ENCODE measurements at places on chromosomes 3 and 15.

- DNase-seq, result no peak
Observed at GRCh38 chr3:187567661-187568121, 102.5 kb downstream of the SST start.

DNA sequence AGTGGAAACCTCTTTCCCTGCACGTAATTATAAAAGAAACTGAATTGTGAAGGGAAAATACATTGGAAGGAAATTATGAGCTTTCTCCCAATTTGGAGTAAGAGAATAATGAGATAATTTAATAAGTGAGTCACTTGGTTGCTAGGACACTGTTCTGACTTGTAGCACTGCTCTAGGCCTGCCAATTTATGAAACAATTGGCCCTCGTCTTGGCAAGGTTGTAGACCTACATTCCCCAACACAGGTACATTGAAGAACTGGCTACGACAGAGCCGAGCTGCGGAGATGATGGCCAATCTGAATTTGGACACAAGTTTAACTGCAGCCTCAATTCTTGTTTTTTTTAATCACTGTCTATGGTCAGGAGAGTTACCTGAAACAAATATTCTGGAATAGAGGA is 674.1 kb downstream of the MECOM start:
- DNase-seq, result no peak

DNA sequence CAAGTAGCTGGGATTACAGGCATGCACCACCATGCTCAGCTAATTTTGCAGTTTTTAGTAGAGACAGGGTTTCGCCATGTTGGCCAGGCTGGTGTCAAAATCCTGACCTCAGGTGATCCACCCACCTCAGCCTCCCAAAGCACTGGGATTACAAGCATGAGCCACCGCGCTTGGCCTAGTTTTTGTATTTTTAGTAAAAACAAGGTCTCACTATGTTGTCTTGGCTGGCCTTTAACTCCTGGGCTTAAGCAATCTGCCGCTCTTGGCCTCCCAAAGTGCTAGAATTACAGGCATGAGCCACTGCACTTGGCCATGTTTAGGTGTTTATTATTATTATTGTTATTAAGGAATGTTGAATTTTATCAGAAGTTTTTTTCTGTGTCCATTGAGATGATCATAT is 14.7 kb downstream of the IL16 start:
- DNase-seq, result no peak

- DNase-seq, result no peak
Observed at GRCh38 chr3:104526901-104527401, 839.8 kb upstream of the ALCAM start.

DNA sequence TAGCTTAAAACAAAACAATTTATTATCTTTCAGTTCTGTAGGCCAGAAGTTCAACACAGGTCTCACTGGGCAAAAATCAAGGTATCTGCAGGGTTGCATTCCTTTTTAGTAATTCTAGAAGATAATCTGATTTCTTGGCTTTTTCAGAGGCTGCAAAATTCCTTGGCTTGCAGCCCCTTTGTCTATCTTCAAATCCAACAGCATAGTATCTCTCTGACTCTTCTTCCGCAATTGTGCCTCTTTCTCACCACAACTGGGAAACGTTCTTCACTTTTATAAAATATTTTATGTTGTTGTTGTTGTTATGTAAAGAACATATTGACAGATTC is 218.7 kb downstream of the STXBP5L start:
- no peak for DNase-seq

DNA sequence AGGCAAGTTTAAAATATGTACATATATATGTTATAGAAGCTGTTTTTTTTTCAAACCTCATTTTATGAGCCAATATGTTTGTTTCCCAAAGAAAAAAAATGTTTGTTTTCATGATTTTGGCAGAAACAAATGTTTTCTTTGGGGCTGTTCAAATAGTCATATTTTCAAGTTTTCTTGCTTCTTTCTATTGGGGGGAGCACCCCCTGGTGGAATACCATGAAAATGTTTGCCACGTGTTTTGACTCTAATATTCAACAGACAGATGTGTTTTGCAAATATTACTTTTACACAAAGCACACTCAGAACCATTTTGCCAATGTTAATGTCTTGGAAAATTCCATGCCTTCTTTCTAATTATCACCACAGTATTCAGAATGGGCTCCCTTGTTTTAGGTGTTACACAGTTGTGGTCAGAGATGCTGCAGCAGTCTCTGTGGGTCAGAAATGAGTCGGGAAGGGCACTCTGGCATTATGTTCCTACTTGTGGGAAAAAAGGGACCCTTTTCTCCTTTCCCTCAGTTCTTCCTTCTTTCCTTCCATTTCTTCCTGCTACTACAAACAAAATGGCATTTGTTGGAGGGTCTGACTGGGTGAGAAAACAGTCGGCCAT is 817.0 kb downstream of the TUSC7 start:
- peak; percentile 30 for DNase-seq

DNA sequence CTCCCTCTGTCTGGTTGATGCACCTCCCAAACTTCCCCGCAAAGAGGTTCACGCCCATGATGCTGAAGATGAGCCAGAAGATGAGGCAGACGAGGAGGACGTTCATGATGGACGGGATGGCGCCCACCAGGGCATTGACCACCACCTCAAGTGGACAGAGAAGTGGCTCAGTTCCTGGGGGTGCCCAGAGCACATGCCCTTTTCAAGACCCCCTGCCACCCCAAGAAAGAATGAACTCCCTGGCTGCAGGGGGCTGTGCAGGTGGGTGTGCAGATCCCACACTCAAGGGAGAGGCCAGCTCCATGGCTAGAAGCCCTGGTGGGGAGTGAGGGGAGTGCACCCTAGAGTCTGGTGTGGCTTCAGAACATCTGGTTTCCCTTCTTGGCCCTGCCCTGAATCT is 64.1 kb downstream of the EXOG start:
- DNase-seq, result peak; percentile 4

GRCh38 chr15:80098341-80098740 is 38.9 kb downstream of the ZFAND6 start:
- no peak for DNase-seq

DNA sequence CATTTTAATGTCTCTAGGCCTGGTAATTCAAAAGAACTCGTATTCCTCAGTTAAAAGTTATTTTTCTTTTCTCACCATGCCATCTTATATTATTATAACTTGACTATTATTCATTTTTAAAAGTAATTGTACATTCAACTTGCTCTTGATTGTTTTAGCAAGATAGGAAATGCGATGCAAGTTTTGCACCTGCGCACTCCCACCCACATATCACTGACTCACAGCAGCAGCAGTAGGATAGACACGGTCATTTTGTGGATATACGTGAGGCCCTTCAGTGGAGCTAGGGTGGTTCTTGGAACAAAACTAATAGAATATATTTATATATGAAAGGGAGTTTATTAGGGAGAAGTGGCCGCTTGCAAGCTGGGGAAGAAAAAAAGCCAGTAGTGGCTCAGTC is 95.5 kb upstream of the UBE3A start:
- no peak for DNase-seq

DNA sequence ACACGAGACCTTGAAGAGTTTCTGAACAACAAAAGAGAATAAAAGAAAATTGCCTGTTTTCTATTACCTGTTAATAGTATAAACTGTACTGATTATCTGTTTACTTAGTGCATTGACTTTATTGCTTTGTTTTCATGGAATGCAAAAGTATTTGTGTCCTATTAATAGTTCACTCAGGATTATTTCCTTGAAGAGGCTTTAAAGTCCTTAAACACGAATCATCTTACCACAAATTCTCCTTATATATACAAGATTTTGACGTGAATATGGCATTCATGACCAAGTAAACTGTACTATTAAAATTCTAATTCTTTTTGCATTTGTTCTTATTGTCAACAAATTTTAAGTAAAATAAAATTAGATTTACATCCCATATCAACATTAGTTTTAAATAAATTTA is 513.0 kb downstream of the NTRK3 start:
- no peak for DNase-seq

GRCh38 chr3:53225651-53226050 is 30.2 kb downstream of the TKT start:
- DNase-seq, result no peak

- peak; percentile 71 for DNase-seq
Observed at GRCh38 chr3:177213801-177214535, 16.7 kb upstream of the TBL1XR1 start.

- no peak for DNase-seq
Observed at GRCh38 chr3:43797794-43798193, 107.1 kb downstream of the ABHD5 start.

GRCh38 chr3:69944931-69945493 is 54.5 kb upstream of the SAMMSON start:
- DNase-seq, result no peak

GRCh38 chr3:16868513-16868912 is 16.2 kb upstream of the PLCL2 start:
- DNase-seq, result no peak

- DNase-seq, result no peak
Observed at GRCh38 chr3:139620438-139620837, 57.3 kb downstream of the NMNAT3 start.

- no peak for DNase-seq
Observed at GRCh38 chr3:35422101-35422500, 217.2 kb upstream of the ARPP21 start.

GRCh38 chr3:20573175-20573574 is 387.2 kb upstream of the SGO1 start:
- DNase-seq, result no peak

DNA sequence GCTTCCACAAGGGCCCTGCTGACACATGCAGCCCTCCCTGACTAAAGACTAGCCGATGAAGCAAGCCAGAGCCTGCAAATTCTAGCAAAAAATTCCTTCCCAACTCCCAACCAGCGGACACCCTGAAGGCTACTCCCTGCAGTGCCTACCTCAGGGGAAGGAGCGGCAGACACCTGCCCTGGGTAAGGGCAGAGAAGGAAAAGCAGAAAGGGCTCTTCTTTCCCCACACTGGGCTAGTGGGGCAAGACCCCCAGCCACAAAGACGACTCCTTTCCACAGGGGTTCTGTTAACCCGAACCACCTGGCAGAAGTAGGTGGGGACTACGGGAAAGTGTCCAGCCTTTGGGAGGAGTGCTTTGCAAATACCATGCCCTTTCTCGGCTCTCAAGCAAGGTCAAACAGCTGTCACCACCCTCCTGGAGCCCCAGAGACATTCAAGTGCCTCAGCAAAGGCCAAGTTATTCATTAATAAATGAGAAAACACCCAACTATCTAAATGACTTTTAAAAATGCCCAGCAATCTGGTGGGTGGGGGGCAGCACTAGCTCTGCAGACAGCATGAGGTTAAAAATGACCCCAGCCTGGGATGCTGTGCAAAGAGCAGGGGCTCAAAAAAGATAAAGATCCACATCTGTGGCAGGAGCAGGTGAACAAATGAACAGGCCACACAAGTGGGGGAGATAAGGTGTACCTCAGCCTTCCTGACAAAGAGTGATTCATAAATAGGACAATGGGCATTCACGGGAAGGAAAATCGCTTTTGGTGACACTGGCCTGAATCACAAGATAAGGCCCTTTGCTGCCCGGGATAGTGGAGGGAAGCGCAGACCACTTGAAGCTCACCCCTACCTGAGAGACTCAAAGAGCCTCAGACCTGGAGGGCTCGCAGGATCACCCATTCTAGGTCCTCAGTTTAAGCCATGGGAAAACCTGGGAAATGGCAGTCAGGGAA is 33.0 kb downstream of the CCDC12 start:
- DNase-seq, result peak; percentile 69

DNA sequence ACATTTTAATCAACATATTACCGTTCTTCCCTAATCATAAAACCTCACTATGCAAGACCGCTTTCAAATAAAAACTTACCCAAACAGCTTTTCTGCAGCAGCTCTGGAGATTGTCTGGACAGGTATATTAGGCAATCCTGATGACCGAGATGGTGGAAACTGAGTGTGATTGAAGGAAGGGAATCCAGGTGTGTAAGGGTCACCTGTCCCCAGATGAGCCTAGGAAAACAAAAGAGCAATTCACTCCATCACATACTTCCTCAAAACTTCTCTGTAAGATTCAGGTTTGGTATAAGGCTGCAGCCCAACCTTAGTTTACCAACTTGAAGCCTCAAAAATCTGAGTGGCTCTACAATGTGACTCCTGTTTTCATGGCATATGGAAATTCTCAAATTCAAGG is 14.5 kb downstream of the TFRC start:
- DNase-seq, result no peak

DNA sequence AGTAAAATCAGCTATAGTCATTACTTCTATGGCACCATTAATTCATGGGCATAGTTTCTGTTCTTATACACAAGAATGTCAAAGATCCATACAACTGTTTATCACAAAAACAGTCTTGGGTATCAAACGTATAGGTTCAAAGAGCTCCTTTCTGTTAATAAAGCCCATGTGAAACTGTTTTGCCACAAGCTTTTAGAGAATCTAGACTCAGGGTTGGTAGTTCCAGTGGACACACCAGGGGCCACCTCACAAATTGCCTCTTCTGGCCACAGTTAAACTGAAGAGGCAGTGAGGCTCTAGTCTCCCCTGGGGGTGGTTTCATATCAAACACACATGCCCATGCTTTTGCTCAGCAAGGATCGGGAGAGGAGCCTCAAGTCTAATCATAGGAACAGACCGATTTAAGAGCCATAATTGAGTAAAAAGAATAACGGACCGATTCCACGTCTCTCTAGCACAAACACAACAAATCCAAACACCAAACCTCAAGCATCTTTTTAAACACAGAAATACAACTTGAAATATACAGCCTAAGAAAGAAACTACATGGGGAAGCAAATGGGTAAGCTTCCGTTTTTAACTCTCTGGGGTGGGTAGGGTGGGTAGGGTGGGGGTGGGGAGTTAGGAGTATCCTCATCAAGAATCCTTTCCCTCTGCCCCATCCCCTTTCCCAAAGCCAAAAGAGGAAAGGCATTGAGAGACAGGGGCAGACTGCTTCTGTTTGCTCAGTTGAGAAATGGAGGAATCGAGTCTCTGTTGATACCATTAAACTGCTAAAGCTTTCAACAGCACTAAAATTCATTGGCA is 443.3 kb downstream of the MAGI1 start:
- no peak for DNase-seq

DNA sequence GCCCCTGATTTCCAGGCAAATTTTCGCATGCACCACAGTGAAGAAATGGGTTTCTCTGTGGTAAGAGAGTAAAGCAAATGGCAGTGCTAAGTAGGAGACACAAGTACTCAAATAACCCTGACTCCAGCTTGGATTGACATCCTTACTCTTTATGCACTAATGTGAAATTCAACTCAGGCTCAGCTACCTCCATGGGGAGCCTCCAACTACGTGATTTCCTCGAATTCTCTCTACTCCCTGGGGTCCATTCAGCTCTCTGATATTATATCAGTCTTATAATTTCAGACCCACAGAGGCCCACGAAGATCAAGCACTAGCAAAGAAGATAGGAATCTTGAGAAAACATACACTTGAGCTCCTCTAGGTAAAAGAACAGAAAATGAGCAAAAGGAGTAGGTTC is 407.6 kb upstream of the CCDC54 start:
- no peak for DNase-seq

DNA sequence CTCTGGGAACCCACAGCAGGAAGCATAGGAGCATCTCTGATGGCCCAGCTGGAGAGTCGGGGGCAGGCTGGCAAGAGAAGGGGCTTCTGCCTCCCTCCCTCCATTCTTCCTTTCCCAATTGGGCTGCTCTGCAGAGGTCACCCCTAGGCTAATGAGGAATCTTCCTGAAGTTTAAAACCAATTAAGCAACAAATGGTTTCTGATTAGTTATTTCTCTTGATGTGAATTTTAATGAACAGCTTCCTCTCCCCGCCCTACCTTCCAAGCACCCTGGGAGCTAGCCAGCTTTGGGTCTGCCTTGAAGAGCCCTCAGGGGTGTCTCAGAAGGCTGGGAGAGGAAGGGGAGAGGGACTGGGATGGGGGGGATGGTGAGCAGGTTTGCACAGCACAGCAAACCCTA is 24.6 kb upstream of the HCN4 start:
- DNase-seq, result no peak

GRCh38 chr3:181565416-181565815 is 146.3 kb upstream of the SOX2 start:
- no peak for DNase-seq

GRCh38 chr3:23885210-23885609 is 31.6 kb downstream of the NKIRAS1 start:
- DNase-seq, result no peak
